Activated T-helper 9 cell treated with anti-CD3 and anti-CD28 coated beads, Interleukin-2, amount 50 U/mL, for 16 hours (primary cell): ENCODE measurements at places on chromosomes 1 and 21.

DNA sequence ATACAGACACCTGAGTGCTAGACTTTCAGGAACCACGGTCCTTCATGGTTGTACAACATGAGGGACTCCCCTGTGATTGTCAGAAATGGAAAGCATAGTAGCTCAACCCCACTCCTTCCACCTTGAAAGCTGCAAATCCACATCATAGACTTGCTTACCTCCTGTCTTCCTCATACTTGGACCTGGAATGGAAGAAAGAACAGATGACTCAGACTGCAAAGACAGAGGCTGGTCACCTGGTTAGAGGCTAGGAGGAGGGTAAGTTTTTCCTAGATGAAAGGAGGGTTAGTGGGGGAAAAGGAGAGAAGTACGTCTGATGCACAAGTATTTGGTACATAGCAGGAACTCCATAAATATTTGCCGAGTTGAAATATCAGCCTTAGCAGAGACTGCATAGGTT lies 37.2 kb downstream of the LRRC71 start:
- DNase-seq = no peak

DNA sequence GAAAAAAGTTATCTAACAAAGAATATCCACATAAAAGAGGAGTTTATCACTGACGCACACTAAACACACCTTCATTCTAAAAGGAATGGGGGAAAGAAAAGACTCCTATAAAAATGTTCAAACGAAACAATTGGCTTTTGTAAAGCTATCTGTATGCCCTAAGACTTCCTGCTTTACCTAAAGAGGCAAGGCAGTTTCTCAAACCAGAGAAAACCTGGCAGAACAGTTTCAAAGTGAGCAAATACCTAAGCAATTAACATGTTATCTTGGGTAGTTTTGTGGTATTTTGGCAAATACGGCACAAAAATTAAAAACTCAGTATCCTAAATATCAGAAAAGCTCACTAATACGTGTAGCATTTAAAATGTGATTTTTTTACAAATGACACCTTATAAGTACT lies 1.9 kb downstream of the PUM1 start:
- DNase-seq = no peak

DNA sequence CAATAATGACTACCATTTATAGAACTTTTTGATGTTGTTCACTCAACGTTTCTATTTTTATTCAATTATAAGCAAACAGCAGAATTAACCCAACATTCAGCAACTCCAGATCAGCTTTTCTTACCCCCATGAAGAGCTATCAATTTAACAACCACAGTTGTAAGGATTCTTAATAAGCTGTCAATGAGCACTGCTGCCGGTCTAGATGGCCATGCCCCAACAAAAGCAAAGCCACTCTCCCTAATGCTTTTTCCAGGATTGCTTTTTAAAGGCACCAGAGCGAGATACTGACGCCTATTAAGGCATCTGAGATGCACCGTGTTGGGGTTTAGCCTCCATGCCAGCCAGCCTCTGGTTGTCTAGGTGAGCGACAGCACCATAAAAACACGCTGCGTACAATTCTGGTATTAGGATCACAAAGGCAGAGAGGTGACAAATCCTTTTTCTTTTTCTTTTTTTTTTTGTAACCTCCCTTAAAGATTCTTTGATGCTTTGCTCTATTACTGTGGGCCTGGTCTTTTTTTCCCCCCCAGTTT lies 39.5 kb downstream of the PTPRC start:
- no peak for DNase-seq

- DNase-seq = no peak
These were observed 9.2 kb upstream of the SLC6A9 start for GRCh38 chr1:44040418-44040817.

- DNase-seq = no peak
These were observed 123.7 kb upstream of the KIF26B start for GRCh38 chr1:245031041-245031440.

GRCh38 chr21:32914424-32915039 lies 111.2 kb upstream of the OLIG2 start:
- no peak for DNase-seq

- no peak for DNase-seq
These were observed 14.1 kb upstream of the DEGS1 start for GRCh38 chr1:224168859-224169380.

- no peak for DNase-seq
These were observed 90.2 kb downstream of the RUSC1 start for GRCh38 chr1:155410931-155411330.

DNA sequence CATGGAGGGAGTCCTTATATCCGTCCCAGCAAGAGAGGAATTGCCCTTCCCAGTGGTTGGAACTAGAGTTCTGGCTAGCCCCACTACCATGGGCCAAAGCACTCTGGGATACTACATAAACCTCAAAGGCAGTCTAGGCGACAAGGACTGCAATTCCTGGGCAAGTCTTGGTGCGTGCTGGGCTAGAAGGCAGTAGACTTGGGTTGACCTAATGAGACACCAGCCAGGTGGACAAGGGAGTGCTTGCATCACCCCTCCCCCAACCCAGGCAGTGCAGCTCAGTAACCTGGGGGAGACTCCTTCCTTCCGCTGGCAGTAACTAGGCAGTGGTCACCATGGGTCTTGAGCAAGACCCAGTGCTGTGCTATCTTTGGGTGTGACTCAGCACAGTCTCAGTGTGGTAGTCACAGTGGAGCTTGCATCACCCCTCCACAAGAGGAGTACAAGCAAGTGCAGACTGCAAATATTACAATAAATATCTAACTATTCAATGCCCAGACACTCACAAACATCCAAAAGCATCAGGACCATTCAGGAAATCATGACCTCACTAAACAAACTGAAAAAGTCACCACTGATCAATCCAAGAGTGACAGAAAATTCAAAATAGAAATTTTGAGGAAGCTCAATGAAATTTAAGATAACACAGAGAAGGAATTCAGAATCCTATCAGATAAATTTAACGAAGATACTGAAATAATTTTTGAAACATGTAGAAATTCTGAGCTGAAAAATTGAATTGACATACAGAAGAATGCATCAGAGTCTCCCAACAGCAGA lies 84.7 kb upstream of the LYPLAL1 start:
- no peak for DNase-seq

DNA sequence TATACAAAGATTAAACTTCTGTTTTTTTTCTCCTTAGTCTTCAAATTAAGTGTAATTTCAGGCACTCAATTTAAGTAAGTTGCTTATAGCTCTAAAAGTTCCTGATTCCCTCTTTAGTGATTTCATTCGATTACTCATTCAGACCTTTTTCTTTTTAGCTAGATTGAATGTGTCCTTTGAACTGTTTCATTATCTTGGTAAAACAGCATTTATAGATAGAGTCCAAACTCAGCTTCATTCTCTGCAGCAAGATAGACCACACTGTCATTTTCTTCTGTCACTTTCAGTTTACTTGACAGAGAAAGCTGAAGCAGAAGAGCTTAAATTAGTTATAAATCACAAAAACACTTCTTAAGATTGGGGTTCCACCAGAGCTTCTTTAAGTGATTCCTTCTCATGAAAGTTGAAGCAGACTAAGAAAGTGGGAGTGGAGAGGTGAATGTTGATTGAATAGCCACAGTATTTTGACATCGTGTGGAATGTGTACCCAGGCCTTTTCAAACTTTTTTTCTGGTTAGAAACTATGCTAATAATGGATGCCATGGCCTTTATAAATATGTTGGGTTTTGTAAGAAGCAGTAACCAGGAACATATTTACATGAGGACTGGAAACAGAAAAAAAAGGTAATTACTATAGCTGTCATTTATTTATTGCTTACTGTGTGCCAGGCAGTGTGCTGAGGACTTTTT lies 52.2 kb downstream of the ZBTB40 start:
- no peak for DNase-seq

DNA sequence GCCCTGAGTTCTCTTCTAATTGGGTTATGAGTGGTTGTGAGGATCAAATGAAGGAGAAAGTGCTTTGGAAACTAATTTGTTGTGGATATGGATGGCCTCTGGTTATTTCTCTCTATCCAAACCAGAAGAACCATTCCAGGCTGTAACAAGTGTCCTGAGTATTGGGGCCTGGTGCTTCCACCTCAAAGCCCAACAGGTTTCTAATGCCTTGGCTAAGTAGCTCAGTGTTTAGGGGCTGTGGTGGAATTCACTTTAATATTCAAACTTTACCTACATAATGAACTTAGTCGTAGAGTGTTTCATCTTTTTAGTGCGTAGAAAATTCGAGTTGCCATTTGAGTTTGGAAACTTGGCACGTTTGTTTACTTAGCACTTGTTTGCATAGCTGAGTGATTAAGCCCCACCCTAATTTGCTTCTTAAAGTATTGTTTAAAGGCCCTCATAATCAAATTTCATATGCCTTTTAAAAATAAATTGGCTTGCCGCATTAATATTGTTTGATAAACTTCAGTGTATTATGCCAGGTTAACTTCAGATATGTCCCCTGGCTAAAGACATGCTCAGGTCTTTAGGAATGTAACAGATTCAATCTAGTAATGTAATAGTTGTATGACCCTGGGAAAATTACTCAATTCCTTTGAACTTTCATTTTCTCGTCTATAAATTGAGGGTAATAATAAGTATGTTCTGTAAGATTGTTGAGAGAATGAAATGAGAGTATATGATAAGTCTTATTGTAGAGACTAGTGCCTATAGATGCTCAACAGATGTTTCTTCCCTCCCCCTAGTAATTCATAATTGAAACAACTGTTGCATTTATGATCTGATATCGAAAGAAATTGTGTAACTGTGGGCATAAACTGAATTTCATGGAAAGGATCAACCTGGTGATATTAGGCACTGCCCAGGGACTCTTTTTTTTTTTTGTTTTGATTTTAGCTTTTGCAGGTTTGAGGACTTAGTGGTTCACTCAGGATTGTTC lies 1.6 kb downstream of the AGO4 start:
- no peak for DNase-seq

DNA sequence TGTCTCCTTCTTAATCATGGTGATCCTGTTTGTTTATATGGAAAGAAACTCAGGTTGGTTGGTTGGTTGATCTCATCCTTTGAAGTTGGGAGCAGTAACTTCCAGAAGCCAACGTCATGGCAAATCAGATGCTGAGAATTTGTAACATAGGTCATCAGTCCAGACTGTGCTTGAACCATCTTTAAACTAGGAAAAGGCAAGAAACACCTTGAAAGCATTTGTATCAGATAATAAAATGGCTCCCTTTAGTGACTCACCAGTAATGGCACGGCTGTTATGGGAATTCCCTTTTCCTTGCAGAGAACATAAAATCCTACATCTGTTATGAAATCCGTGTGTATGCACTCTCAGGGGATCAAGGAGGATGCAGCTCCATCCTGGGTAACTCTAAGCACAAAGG lies 58.1 kb downstream of the SERBP1 start:
- no peak for DNase-seq

DNA sequence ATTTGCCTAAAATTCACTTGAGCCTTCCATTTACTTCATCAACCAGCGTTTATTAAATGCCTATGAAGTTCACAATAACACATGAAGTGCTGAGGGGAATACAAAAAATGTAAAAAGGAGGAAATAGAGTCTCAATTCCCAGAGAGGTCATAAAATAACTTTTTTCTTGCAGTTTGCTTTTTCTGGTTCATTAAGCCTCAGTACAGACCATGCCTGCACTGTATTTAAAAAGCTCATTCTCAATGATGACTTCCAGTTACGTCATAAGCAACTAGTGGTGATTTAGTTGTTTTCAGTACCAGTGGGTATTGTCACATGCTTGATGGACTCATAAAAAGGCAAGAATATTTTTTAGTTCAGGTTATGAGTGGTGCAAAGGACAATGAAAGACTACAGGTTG lies 160.1 kb upstream of the UBE2U start:
- DNase-seq = no peak

DNA sequence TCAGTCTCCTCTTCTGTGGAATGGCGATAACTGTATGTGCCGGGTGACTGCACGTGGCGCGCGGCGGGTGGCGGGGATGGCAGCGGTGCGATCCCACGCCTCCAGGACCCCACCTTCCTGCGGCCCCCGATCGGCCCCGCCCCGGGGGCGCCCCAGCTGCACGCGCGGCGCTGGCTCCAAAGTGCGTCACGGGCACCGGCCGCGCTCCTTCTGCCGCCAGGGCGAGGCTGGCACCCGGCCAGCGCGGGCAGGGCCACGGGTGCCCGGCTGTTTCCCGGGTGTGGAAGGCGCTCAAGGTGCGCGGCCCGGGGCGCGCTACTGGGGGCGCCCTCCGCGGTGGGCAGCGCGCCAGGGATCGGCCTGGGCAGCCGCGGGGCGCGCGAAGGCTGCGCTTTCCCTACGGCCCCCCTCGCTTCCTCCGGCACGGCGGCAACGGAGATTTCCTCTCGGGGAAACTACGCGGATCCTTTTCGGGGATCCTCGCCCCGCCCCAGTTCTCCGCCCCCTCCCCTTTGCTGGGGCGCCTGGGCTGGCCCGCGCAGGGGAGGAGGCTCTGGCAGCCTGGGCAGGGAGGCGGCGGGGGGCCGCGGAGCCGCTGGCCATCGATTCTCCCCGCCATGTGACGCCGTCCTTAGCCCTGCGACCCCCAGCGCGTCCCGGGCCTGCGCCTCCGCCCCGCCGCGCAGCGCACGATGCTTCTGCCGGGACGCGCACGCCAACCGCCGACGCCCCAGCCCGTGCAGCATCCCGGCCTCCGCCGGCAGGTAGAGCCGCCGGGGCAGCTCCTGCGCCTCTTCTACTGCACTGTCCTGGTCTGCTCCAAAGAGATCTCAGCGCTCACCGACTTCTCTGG lies at the start of gene EVA1C:
TSS of gene EVA1C (plus strand) at position 545 of the 853 bp plus-strand sequence. CDS start at position 693, 148 bp downstream.
- peak; percentile 71 for DNase-seq

DNA sequence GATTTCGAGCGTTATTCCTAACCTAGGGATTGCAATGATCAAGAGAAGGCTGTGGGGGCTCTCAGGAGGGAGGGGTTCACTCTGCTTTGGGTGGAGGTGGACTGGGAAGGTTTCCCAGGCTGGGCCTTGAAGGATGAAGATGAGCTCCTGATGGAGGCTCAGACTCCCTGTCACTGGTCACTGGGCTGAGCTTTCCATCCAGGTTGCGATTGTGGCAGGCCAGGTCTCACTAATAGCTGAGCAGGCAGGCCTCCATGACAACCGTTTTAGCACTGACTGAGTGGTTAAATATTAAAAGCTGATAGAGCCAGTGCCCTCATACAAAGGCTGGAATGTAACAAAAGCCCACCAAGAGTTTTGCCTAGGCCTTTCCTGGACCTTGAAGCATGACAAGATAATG lies 36.2 kb upstream of the EFCAB14 start:
- no peak for DNase-seq

DNA sequence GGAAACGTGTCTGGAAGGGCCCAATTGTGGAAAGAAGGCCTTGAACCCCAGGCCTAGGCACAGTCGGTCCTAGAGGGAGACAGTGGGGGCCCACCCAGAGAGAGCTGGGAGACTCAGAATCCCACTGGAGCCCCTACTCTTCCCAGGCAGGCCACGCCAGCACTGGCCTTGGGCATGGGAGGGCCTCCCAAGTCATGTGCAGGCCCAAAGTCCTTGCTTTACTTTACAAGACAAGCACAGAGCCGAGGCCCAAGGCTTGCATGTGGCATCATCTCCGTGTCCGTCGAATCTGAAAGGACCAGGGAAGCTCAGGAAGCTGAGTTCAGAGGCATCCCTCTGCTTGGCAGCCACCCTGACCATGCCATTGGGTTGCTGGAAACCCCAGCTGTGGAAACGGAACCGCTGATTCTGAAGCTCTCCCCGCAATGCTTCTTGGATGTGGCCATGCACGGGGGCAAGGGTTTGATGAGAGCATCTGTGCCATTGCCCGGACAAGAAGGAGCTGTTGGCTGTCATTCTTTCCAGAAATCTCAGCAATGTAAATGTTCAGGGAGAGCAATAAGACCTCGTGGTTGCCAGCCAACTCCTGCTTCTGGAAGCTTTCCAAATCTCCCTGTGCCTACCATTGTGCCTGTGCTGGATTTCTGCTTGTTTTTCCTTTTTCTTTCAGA lies 32.8 kb downstream of the ABCG1 start:
- DNase-seq = no peak

GRCh38 chr1:232883992-232884661 lies 66.3 kb upstream of the NTPCR start:
- no peak for DNase-seq

- DNase-seq = no peak
These were observed 1.0 kb upstream of the KCNC4 start for GRCh38 chr1:110208916-110209645.
